GM03348 (cell line): ENCODE measurements at places on chromosomes 16 and 17.

DNA sequence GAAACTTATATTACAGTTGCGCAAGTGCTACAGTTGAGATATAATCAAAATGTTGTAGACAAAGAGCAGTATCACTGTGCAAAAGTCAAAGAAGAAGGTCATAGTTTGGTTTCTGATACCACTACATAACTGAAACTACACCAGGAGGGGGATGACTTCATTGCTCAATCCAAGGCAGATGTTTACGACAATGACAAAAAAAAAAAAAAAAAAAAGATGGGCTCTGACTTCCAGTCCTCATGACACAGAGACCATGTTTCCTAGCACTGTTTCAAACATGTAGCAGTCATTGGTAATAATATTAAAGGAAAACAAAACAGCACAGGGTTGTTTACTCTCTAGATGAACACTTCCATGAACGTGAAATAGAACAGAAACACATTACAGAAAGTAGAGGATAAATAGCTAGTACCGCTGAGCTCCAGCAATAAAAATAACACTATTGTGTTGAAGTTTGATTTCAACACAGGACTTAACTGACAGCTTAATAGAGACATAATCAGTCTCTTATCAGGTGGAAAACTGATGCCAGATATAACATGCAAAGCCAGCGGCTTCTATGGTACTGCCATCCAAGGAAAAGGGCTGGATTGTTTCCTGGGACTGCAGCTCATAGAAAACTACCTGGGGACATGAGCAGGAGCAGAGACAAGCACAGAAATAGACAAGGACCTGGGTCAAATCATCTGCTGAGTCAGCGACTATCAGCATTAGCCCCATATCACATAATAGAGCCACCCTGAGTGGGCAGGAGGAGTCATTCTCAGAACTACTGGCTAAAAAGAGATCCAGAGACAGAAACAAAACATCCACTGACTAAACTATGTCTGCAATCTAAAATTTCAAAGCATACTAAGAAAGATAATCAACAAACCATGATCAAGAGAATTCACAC is 463.6 kb upstream of the SOX9 start:
- DNase-seq, result no peak

DNA sequence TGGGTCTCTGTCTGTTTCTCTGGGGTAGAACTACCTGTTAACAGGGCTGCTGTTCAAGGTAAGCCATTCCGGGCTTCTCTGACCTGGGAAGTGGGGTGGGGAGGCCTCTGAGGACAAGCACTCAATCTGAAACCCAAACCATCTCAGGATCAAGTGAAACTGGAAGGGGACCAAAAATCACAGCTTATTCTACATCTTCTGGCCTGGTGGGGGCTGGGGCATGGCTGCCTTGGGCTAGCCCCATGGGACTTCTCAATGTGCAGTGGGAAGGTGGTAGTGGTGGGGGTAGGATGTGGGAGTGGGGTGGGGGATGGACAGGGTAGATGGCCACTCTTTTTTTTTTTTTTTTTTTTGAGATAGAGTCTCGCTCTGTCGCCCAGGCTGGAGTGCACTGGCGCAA is 5.5 kb downstream of the FLOT2 start:
- no peak for DNase-seq

DNA sequence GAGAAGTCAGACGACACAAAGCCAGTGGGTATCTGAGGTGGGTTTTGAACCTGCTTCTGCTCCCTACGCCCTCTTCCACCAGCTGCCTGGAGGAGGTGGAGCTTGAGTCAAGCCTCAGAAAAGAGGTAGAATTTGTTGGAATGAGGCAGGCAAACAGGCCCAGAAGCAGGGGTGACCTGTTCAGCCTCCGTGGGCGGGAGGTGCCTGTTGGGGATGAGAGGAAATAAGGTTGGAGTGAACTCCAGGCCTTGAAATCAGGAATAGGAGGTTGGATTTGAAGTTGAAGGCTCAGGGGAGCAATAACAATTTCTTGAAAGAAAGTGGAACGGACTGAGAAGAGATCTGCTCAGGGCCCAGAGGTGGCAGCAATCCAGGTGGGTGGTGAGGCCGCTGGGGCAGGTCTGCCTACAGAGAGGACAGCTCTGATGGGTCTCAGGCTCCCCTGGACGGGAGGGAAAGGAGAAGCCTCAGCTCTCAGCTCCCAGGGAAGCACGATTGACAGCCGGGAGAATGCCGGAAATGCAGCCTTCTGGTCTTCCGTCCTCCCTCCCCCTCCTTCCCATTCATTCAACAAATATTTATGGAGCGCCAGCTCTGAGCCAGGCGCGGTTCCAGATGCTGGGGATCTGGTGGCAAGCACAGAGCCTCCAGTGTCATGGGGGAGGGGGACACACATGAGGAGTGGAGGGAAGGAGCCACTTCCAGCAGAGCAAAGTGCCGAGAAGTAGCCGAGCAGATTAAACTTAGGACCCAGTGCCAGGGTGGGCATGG is 61.9 kb upstream of the CIBAR2 start:
- DNase-seq, result peak; percentile 90

DNA sequence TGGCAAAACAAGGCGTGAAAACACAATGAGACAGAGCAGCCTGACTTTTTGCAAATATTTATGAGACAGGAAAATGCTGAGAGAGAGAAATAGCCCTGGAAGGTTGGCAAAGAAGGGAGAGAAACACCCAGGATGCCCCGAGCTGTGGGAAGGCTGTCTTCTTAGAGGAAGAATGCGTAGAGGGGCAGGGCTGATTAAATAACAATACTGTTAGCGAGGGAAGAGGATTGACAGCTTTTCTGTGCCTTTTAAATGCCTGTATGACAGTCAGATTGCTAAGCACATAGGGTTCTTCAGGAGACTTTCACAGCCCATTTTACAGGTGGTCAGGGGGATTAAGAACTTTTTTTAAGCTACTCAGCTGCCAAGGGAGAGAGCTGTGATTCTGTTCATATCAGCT is 219.2 kb downstream of the SHISA9 start:
- DNase-seq, result no peak

- DNase-seq, result no peak
Observed at GRCh38 chr16:59988591-59988990, 1254.5 kb upstream of the GOT2 start.

GRCh38 chr16:11396241-11397048 is 51.2 kb downstream of the RMI2 start:
- peak; percentile 95 for DNase-seq

- no peak for DNase-seq
Observed at GRCh38 chr17:16929757-16930520, 42.0 kb downstream of the TNFRSF13B start.

DNA sequence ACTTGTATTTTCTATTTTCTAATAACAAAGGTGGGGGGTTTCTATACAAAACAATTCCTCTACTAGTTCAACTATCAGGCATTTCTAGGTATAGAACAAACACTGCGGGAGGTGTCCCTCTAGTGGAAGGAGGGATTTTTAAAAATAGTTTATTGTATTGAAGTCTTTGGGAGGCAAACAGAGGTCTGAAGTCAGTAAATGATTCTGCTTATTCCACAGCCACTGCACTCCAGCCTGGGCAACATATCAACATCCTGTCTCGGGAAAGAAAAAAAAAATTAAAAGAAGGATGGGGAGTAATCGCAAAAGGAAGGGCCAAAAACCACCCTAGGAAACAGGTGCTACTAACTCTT is 648 bp upstream of the ERCC4 start:
- peak; percentile 47 for DNase-seq

- DNase-seq, result no peak
Observed at GRCh38 chr16:3482659-3483241, 12.5 kb downstream of the C16orf90 start.

DNA sequence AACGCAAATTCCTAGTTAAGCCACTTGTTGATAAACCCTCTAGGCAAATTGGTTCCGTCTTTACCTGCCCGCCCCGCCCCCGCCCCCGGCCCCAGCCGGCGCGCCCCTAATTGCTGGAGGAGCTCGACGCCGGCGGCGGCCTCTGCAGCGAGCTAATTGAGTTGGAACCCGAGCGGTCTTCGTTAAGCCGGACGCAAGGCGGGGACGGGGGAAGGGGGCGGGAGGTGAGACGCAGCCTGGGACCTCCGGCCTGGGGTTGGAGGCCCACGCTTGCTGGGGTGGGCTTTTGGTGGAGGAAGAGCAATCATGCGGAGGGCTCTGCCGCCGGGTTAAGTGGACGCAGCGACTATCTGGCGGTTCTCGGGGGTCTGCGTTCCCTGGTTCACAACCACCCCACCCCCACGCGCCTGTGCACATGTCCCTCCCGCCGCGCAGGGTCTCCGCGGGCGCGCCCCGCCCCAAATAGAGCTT is 12.7 kb upstream of the FOXF1 start:
- no peak for DNase-seq

DNA sequence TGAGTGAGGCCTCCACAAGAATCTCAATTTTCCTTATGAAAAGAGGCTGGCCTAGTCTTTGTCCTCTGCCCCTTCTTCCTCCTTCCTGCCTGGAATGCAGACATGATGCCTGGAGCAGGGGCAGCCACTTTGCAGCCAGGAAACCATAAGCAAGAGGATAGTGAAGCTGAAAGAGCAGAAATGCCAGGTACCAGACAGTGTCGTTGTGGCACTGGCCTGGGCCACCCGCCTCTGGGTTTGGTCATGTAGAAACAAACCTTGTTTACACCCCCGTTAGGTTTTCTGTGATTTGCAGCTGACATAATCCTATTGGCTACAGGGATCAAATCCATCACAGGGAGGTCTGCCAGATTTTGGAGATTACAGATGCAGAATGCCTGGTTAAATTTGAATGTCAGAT is 16.5 kb downstream of the CBFA2T3 start:
- no peak for DNase-seq

- DNase-seq, result no peak
Observed at GRCh38 chr16:69829338-69829737, 67.2 kb downstream of the WWP2 start.

DNA sequence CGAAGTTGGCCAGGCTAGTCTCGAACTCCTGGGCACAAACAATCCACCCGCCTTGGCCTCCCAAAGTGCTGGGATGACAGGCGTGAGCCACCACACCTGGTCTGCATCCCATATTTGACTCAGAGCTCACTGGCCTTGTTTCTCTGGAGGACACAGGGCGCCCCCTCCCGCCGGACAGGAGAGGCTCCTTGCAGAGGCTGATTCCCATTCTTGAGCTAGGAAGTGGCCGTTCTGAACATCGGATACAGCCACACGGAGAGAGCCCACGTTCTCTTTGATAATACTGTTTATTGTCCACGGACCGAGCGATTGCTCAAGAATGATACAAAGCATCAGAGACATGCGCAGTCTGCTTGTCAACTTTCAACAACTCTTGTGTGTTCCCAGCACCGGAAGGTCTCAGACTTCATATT is 12.1 kb upstream of the USP36 start:
- no peak for DNase-seq

DNA sequence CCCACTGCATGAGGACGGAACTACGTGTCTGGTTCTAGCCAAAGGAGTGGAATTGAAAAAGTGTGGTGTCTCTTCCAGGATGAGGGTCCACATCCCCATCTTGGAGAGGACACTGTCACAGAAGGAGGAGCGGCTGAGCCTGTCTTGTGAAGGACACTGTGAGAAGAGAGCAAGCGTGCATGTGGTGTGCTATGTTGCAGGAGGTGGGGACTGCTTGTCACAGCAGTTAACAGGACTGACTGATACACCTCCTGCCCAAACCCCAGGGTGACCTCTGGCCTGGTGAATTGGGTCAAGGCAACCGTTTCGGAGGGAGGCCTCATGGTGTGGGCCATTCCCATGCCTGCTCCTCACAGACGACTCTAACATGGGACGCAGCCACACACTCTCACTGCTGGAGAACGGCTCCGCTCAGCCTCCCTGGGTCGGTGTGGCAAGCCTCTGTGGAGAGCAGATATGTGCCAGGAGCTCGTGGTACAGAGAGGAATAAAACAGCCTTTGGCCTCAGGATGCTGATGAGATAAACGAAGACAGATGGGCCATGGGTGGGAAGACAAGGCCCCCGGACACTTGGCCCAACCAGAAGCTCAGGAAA is 56.4 kb upstream of the RBFOX3 start:
- no peak for DNase-seq

GRCh38 chr17:10803830-10804475 is at the start of gene TMEM238L:
Gene TMEM238L, minus strand, starts transcription at chr17:10804099. Its CDS starts 136 bp downstream, at chr17:10803963.
- DNase-seq, result no peak

GRCh38 chr16:48395375-48395774 is 10.2 kb upstream of the SIAH1 start:
- DNase-seq, result no peak

DNA sequence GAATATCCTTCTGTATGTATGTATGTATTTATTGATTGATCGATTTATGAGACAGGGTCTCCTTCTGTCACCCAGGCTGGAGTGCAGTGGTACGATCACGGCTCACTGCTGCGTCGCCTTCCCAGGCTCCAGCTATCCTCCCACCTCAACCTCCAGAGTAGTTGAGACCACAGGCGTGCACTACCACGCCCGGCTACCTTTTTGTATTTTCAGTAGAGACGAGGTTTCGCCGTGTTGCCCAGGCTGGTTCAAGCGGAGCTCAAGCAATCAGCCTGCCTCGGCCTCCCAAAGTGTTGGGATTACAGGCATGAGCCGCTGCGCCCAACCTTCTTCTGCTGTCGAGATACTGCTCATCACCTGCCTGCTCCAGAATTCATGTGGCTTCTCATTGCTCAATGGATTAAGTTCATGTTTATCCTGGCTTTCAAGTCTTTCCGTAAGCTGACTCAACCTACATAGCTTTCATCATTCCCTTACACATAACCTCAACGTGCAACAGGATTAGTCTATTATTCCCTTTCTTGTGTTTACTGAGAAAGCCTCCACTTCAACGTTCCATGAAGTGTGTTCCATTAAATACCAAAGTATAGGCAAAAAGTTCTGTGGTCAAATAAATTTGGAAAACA is 13.6 kb downstream of the TAC4 start:
- no peak for DNase-seq

GRCh38 chr17:14616528-14616927 is 315.6 kb downstream of the HS3ST3B1 start:
- peak; percentile 60 for DNase-seq

DNA sequence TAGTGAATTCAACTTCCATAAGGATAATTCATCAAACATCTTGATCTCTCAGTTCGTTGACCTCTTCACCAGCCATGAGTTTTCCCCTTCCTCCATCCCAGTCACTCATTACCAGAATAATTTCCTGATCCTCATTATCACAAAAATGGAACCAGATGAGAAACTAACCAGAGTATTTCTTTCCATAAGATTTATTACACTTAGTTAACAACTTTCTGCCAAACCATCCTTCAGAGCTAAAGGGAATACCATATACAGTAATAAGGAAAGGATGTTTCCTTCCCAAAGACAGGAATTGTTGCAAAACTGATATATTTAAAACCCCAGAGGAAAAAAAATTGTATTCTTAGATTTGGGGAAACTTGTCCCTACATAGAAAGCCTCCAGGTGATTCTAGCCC is 8.6 kb downstream of the KRTAP29-1 start:
- peak; percentile 27 for DNase-seq

- DNase-seq, result peak; percentile 3
Observed at GRCh38 chr16:35734728-35735402, 2275.5 kb downstream of the TP53TG3F start.
